CD8-positive, alpha-beta memory T cell (primary cell): ENCODE measurements at places on chromosomes 7 and 10.

- no peak for DNase-seq
Observed at GRCh38 chr7:146728611-146729010, 612.0 kb downstream of the CNTNAP2 start.

- peak; percentile 1 for DNase-seq
Observed at GRCh38 chr10:42242135-42242805, 396.1 kb downstream of the ZNF33B start.

- DNase-seq = no peak
Observed at GRCh38 chr7:43460733-43461348, 122.1 kb upstream of the STK17A start.

GRCh38 chr7:138276891-138277290 is 183.2 kb upstream of the TRIM24 start:
- no peak for DNase-seq

DNA sequence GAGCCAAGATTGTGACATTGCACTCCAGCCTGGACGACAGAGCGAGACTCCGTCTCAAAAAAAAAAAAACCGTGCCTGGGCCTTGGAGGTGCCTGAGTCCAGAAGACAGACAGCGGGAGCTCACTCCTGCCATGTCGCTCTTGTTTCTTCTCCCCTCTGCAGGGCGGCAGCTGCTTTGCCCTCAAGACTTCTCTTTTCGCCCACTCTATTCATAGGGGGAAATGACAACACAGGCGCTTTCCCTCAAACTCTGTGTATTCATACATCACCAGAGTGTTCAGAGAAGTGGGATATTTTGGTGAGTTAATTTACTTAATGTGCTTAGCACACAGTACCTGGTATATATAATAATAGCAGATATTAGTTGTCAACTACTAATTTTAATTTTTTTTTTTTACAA is 44.5 kb downstream of the FOXK1 start:
- DNase-seq = no peak

- no peak for DNase-seq
Observed at GRCh38 chr7:118902600-118902999, 678.1 kb downstream of the ANKRD7 start.

- no peak for DNase-seq
Observed at GRCh38 chr10:99172128-99172738, 63.4 kb downstream of the HPSE2 start.

GRCh38 chr10:83372646-83373045 is 766.7 kb upstream of the GHITM start:
- no peak for DNase-seq

GRCh38 chr7:46007990-46008643 is 87.0 kb upstream of the IGFBP3 start:
- no peak for DNase-seq
